ENCODE measurements at places on chromosomes 6 and 20.

- DNase-seq = no peak
These were observed 138.9 kb downstream of the PDE7B start for GRCh38 chr6:135990439-135990838.

DNA sequence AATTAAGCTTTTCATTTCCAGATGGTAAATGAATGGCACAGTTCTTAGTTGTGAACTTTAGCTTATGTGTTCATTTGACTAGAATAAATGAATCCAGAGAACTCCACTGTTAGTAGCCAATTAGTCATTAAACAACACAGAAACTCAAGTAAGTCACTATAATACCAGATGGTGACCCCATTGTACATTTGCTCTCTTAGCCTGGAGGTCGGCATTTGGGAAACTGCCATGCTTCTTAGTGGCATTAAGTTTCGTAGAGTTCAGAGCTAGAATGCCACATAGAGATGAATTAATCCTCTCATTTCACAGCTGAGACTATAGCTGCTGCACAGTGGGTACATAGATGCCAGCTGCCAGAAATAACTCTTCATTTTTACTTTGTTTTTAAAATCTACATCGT, 10.8 kb upstream of the DTNBP1 start:
- DNase-seq = no peak

DNA sequence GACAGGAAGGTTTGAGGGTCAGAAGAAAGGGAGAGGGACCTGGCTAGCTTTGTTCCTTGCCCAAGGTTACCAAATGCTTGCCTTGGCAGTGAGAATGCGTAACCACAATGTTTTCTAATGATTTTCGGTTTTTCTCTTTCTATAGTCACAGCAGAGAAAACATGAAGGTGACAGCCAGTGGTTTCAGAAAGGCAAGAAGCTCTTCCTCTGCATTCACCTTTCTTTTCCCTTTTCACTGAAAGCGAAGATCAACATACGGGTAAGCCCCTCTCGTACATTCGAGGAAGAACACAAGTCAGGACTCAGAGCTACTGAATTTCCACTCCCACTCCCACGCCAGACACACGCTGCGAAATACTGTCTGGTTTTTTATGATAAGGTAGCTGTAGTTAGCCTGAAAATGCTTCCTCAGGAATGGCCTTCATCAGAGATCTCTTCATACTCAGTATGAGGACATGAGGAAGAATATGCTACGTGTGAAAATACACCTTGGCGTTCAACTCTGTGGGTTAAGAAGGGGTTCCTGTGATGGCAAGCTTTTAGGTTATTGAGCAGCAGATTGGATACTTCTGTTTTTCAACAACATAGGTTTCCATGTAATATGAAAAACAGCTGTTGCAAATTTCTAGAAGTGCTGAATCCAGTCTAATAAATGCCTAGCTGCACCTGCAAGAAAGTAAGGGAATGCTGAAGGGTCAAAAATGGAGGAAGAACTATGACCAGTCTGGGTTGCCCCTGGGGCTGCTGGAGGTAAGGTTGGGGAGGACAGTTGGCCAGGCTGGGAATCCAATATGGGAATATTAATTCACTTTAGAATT, 7.4 kb upstream of the CD83 start:
- DNase-seq = no peak

DNA sequence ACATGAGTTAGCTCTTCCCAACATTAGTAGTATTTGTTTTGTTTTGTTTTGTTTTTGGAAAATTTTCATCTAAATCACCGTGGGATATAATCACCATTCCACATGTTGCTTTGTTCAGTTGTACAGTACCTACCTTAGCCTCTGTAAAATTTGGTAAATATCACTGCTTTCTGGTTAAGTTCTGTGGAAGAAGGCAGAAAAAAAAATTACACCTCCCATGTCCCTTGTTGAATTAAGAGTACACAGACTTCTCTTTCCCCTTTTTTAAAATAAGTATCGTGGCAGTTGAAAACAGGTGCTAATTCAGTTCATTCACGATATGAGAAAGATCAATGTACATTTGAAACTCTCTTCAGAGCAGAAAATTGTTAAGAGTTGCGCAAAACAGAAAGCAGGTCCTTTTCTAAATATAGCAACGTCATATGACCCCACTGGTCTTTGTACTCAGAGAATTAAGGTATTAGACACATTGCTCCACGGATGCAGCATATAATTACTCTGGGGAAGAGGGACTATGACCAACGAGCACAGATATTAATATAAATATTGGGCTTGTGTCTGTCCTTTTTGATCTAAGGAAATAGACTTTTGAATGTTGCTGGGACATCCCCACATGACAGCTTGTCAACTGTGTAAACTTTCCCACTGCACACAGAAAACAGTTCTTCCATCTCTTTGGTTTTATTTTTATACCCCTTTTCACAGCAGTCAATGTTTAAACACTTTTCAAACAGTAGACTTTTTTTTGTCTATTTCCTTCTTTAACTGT, 58.6 kb upstream of the ZNF217 start:
- DNase-seq = no peak

DNA sequence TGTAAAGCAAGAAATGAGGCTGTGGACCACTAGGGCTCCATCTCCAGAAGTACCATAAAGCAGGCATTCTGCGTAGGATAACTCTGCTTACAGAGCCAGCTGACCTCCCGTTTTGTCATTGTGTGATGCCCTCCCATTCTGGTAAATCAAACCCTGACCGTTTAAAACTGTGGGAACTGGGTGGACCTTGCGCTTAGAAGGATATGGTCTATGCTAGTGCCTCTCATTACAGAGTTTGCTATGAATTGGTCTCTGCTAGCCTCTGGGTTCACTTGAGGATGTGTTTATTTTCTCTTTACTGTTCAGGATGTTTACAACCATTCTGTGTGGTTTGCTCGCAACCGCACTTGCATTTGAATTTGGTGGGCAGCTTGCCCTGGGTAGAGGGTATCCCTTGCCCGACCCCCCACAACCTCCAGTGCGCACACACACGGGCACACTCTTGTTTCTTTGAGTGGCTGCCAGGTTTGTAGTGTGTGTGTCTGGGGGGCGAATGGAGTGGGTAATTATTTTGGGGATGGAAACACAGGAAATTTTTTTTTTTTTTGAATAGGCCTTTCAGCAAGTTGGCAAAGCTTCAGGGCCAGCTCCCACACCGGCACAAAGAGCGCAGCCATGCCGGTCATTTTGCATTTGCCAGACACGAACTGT, 198.3 kb downstream of the JARID2 start:
- DNase-seq = no peak

DNA sequence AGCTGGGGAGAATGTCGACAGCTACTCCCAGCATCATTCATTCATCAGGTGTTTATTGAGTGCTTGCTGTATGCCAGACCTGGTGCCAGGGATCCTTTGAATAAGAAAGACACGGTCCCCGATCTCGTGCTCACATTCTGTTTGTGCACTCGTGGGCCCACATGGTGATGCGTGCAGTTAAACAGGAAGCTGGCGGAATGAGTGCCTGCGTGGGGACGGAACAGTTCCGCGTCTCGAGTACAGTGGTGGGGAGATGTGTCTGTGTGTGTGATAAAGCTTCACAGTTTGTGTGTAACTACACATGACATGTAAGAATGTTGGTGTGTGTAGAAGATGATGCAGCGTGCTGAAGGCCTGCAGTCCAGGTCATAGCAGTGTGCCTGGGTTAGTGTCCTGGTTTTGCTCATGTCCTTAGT, 6.5 kb downstream of the RBM38 start:
- no peak for DNase-seq

GRCh38 chr6:14384175-14384949, 266.8 kb downstream of the CD83 start:
- peak; percentile 83 for DNase-seq

- DNase-seq = peak; percentile 88
These were observed 22.7 kb upstream of the RNF24 start for GRCh38 chr20:4038047-4038459.

DNA sequence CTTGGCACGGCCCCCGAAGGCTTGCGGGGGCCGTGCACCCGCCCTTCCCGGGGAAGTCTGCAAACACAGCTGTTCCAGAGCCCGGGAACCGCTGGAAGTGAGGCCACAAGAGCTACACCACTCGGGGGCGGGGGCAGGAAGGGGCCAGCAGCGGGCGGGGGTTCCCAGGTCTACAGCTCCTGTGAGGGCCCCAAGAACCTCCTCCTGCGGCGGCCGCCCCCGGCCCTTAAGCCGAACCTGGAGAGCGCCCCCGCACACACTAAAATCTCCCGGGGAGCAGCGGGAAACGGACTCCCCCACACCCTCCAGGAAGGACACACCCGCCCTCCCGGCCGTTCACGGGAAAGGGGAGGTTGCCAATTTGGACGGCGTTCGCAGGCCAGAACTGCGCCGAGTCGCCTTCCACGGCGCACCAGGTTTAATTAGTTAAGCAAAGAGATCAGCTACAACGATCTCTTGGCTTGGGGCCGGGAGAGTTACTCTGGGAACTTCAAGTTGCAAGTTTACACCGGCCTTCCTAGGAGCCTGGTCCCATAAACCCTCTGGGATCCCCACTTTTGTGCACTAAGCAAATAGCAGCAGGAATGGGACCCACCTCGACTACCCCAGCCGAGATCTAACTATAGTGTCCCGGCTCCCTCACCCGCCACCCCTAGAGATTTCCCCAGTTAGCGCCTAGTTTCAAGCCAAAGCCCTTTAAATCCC, 1.7 kb downstream of the JAG1 start:
- no peak for DNase-seq

- no peak for DNase-seq
These were observed 31.9 kb downstream of the HMGN3 start for GRCh38 chr6:79202556-79202955.

DNA sequence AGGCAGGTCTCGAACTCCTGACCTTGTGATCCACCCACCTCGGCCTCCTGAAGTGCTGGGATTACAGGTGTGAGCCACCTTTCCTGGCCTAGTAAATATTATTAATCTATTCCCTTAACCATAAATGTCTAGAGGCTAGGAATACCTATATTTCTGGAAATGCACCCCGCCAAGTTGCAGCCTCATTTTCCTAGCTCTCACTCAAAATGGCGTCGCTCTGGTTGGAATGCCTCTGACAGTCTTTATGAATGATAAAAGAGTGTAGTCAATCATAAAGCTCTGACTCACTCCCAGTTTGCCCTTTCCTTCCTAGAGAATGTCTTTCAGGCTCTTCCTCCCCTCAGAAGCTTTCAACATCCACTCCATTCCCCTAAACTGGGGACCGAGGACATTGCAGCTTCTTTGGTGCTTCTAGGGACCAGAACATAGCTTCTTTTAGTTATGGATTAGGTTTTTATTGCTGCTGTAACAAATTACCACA, 14.1 kb upstream of the TRIM26 start:
- DNase-seq = no peak

- DNase-seq = no peak
These were observed 251.6 kb upstream of the TAB2 start for GRCh38 chr6:149065658-149066556.

DNA sequence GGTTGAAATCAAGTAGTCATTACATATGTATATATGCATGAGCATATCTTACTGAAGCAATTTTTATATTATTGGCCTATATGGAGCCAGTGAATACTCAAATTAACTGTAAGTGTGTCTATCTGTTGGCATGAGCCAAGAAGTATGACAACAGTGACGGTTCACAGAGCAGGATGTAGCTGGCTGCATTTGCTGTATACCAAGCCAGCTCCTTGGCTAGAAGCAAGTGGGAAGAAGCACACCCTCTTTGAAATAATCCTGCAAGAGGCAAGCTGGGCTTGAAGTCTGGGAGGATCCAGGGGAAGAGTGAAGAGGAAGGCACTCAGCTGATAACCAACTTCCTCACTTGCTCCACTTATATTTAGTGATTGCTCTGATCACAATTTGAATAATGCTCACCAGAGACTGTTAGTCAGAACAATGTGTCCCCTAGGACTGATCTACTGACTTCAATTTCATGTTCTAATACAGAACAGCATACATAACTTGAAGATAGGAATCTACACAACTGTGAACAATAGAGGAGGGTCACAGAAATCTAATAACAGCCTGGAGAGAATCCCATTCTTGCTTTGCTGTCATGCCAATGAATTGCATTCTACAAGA, 497.3 kb downstream of the PRKN start:
- DNase-seq = no peak

DNA sequence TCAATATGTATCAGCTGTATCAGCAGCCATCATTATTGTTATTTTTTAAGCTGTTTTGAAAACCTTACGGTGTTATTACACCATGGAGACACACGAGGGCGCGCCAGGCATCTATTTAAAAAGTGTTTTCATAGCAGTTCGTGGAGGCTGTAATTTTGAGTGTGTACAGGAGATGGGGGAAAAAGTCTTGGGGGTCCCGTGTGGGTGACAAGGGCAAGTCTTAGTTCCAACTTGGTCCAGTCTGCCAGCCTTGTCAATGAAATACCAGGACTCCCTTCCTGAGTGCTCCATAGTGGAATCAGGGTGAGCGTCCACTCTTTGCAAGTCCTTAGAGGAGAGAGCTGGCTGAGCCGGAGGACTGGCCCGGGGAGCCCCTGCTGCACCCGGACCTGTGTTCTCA, 43.3 kb downstream of the SLC2A10 start:
- peak; percentile 61 for DNase-seq

- no peak for DNase-seq
These were observed 124.0 kb downstream of the JARID2 start for GRCh38 chr6:15369838-15370237.

- DNase-seq = no peak
These were observed 296.5 kb downstream of the SMOC2 start for GRCh38 chr6:168737481-168737880.

DNA sequence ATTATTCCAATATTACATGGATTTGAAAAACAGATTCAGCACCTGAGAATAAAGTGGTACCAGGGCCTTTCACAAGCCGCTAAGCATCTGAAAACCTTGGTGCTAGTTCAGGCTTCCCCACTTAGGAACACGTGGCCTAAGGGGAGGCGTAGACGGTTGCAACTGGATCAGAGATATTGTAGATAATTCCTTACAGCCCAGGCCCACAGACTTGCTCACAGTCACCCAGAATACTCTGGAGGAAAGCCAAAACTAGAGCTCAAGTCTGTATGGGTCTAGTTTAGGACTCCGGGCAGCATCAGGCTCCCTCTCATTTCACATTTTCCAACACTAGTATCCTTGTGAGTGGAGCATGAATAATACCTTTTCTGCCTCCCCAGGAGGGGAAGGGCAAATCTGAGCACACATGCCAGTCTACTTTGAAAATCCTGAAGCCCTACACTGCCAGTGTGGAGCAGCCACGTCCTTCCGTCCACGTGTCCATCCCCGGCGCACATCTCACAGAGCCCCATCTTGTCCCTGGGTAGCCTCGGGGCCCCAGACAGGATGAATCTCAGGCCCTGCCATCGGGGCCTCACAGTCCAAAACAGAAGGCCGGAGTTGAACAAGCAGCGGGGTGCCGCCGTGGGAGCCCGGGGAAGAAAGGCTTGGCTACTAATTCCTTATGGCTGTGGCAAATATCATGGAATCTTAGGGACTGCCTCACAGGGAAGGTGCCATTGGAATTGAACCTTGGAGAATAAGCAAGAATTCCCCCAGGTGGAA, 299.3 kb downstream of the NRN1 start:
- DNase-seq = no peak

Data from NCI-H526 treated with DMSO at 0.1 percent for 48 hours (cell line).